Progenitor cell of endocrine pancreas (in vitro differentiated cells): ENCODE measurements at places on chromosomes 16 and 17.

GRCh38 chr16:10521681-10522274 lies 58.6 kb downstream of the EMP2 start:
- DNase-seq: peak; percentile 29

DNA sequence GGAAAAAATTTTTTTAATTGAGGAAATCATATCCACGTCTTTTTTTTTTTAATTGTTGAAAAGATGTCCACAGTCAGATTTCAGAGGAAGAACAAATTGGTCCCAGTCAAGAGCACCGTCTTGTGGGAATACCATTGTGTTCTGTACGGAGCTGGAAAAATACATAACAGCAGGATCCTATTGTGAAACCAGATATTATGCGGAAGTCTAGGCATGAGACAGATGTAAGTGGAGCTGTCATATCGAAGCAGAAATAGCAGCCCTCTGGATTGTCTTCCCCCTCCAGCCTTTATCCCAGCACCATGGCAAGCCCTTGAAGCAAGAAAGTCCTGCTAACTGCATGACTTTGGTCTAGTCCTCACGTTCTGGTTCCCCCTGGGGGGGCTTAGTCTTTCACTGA lies 391.6 kb upstream of the ASIC2 start:
- DNase-seq: no peak

DNA sequence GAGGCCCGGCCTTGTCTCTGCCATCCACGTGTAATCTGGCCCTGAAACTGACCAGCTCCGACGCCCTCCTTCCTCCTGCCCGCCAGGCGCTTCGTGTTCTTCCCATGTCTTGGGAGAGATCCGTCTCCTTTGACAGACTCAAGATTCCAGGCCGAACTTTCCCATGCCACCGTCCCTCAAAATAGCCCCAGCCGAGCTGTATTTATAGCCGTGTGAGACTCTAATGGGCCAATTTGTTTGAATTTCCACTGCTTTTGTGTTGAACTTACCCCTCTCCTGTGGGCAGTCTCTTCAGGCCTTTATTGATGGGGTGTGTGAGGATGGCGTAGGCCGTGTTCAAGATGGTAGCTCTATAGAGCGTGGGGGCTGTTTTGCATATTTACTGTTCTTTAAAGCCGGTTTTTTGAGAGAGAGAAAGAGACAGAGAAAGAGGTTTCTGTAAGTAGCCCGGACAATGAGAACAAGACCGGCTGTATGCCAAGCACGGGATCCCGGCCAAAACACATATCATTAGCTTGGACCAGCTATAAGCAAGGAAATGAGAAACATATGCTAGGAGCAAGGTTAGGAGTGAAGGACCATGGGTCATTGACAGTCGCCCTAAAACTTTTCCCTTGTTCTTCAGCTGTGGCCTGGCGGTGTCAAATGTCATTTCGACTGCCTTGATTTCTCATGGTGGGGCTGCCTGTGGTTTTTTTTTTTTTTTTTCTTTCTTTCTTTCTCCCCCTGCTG lies 124.5 kb upstream of the ZFHX3 start:
- no peak for DNase-seq

DNA sequence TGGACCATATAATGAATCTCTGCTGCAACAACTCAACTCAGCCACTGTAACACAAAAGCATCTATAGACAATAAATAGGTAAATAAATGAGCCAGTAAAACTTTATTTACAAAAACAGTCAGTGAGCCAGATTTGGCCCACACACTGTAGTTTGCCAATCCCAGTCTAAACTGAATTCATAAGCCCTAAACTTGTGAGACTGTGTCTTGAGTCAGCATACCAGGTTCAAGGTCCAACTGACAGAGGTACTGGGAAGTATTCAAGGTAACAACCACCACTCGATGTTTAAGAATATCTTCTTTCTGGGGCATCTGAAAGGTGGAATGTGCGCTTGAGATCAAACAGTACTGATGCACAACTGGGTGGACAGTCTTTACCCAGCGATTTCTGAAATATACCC lies 94.2 kb downstream of the HELZ start:
- no peak for DNase-seq

DNA sequence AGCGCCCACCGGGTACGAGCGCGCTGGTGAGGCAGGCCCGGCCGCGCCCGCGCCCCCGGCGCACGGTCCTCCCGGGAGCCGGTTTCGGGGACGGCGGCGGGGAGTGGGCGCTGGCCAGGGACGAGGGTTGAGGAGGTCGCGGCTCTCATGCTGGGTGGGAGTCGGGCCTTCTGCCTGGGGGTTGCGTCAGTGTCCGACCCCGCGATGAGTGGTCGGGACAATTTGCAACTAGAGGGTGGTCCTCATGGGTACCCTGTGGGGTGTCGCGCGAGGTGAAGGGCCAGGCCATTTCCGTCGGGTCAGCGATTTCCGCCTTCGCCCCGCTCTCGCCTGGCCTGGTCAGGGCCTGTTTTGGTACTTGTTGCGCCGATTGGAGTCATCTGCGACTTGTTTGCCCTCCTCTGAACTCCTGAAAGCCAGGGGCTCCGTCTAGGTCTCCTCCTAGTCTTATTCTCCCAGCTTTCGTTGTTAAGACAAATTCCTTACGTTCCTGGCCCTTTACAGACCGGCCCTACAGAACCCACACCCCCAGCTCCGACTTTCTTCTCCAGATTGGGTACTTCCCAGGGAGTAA lies 14.9 kb downstream of the NAA60 start:
- DNase-seq: no peak

DNA sequence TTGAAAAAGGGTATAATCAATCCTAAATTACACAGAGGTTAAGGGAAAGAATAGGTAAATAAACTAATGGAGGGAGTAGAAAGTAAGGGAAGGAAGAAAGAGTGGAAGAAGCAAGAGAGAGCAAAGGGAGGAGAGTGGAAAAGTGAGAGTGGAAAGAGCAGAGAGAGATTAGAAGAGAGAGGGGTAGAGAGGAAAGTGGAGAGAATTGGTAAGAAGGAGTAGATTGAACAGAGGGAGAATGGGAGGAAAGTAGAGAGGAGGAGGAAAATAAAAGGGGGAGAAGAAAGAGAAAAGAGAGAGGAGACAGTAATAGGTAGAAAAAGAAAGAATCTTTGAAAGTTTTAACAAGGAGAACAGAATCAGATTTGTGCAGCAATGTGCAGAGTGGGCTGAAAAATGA lies 24.9 kb downstream of the TERB1 start:
- DNase-seq: no peak

DNA sequence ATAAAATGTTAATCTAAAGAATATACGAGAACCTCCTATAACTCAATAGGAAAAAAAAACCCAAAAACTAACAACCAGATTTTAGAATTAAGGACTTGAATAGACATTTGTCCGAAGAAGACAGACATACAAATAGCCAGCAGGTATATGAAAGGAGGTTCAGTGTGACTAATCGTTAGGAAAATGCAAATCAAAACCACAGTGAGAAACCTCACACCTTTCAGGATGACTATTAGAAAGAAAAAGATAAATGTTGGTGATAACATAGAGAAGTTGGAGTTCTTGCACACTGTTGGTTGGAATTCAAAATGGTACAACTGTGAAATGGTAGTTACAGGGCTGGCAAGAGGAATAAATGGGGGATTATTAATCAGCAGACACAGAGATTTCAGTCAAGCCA lies 339.0 kb downstream of the TMEM114 start:
- DNase-seq: no peak

DNA sequence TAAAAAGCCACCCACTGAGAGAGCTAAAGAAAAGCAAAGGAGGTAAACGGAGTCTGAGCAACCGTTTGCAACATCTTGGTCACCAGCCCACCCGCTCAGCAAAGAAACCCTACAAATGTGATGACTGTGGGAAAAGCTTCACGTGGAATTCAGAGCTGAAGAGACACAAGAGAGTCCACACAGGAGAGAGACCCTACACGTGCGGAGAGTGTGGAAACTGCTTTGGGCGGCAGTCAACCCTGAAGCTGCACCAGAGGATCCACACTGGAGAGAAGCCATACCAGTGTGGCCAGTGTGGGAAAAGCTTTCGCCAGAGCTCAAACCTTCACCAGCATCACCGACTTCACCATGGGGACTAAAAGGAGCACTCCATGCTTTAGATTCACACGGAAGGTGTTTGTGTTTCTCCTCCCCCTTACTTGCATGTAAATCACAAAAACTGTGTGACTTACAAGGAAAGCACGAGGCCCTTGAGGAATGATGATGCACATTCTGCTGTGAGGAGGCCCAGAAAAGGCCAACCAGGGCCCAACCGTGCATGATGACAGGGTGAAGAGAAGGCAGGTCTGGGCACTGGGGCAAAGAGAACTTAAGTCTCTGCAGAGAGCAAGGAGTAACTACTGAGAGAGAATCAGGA lies 7.7 kb downstream of the ZNF174 start:
- no peak for DNase-seq

DNA sequence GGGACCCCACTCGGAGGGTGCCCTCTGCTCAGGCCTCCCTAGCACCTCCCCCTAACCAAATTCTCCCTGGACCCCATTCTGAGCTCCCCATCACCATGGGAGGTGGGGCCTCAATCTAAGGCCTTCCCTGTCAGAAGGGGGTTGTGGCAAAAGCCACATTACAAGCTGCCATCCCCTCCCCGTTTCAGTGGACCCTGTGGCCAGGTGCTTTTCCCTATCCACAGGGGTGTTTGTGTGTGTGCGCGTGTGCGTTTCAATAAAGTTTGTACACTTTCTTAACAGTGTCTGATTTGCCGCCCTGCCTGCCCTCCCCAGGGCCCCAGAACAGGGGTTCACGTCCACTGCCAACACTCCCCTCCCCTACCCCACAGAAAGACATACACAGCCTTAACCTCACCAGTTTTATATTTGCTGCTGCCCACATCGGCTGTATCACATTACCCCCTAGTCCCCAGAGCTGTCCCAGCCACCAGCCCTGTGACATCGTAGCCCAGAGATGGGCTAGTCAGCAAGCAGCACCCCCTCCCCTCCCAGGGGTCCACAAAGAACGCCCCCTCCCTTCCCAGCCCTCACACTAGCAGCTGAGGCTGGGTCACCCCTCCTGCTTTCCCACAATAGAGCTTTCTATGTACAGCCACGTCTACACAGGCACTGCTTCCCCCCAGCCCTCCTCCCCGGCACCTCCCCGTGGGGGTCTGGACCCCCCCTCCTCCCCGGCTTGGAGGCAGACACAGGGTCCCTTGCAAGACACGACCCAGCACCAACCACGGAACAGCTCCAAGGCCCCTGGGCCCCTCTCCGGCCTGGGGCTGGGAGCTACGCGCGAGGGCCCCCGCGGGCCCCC lies 7.9 kb downstream of the GRN start:
- DNase-seq: no peak

DNA sequence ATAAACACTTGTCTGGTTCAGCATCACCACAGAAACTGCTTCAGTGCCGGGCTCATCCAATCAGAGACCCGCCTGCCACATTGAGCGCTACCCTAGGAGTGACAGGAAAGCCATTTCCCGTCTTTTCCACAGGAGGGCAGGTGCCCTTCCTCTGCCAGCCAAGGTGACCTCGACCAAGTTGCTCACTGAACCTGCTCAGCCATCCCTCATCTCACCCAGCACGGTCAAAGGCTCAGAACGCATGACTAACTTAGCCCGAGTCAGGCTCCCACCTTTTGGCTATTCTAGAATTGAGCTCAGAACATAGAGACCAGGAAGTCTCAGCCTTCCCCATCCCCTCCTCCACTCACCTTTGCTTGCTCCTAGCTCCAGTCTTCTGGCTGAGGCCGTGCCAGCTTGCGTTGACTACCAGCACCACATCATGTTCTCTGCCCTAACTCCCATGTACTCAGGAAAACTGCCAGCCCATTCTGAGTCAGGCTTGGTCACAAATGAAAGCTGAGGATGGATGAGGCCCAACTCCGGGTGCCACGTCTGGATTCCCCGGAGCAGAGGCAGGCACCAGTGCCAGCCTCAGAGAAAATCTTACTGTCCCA lies 15.6 kb downstream of the MRPS23 start:
- no peak for DNase-seq

GRCh38 chr16:81630635-81631031 lies 148.5 kb upstream of the PLCG2 start:
- DNase-seq: no peak

- DNase-seq: peak; percentile 39
Measured at GRCh38 chr16:72099377-72099818, 5.8 kb downstream of the DHX38 start.
